ENCODE measurements at places on chromosomes 6 and 20. TPM values are rescaled to one million over a fixed set of nuclear protein-coding genes. Genes with fewer than 3 reads are reported as not detected.

The IL17F gene
- not detected for total RNA-seq

The RBPJL gene
- total RNA-seq, result not detected

The EPHA7 gene
- total RNA-seq, result 0.34 TPM

The CTCFL gene
- total RNA-seq, result not detected

The GABBR1 gene
- 16.7 TPM for total RNA-seq

The CRNKL1 gene
- total RNA-seq, result 22.4 TPM

The RAB44 gene
- 0.09 TPM for total RNA-seq

The LY6G5C gene
- total RNA-seq, result 2.5 TPM

The C4A gene
- 40.0 TPM for total RNA-seq

The RIPOR2 gene
- 1.7 TPM for total RNA-seq

The PRRT1 gene
- 1.0 TPM for total RNA-seq

The FAM209B gene
- total RNA-seq, result not detected

DNA sequence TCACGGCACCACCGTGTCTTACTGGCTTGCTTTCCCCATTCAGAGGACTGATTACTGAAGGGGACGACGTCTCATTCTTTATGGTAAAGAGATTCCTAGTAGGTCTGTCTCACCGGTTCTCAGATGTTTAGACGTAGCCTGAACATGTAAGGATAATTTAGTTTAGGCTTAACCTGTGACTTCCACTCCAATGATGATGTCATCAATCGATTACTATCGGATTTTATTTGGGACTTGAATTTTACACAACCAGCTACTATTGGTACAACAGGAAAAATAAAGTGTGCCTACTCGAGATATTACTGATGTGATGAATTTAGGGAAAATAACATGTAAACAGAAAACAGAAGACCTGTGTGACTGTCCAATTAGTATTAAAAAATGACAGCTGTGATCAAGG lies 4.5 kb upstream of the SSR1 start:
- no peak for DNase-seq

DNA sequence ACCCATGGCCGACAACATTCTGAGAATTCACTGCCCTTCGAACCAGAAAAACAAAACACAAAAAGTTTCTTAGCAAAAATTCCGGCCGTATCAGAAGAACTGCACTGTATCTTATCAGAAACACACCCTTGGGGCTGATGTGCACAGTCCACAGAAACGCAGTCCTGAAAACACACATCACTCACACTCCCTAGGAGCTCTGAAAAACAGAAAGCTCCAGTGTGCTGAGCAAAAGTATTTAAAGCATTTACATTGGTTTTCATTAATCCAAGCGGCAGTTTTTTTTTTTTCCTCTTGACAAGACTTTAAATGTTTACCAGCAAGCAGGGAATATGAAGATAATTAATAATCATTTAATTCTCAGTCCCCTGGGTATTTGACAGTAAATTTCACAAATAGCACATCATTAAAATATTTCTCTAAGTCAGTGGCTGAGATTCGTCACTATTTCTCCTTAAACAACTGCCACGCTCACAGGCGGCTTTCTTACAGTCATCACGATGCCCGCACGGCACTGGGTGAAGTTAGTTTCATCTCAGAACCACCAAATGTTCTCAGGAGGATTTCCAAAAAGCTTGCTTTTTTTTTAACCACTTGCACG lies 13.3 kb downstream of the NFATC2 start:
- DNase-seq, result no peak

GRCh38 chr6:6811128-6812009 lies 222.8 kb downstream of the LY86 start:
- peak; percentile 89 for DNase-seq

GRCh38 chr6:92497281-92497680 lies 922.1 kb downstream of the EPHA7 start:
- DNase-seq, result no peak

GRCh38 chr6:2021713-2022125 lies 223.7 kb downstream of the GMDS start:
- peak; percentile 74 for DNase-seq

DNA sequence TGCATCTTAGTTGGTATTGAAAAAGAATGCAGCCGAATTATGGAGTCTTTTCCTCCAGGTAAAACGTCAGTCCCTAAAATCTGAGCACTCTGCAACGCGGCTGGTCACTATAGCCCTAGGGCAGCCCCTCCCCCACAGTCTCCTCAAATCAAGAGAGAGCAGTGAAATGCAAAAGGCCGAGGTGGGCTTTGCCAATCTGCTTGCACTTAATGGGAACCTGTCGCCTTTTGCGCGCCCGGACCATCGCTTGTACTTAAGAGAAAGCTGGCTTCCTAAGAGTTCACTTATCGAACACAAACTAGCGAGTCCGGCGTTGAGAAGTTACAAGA lies 447 bp downstream of the MCM3 start:
- peak; percentile 73 for DNase-seq

- DNase-seq, result no peak
Observed at GRCh38 chr6:43716099-43716498, 28.5 kb upstream of the MRPS18A start.

GRCh38 chr20:59948828-59949720 lies 8.9 kb downstream of the FAM217B start:
- no peak for DNase-seq

DNA sequence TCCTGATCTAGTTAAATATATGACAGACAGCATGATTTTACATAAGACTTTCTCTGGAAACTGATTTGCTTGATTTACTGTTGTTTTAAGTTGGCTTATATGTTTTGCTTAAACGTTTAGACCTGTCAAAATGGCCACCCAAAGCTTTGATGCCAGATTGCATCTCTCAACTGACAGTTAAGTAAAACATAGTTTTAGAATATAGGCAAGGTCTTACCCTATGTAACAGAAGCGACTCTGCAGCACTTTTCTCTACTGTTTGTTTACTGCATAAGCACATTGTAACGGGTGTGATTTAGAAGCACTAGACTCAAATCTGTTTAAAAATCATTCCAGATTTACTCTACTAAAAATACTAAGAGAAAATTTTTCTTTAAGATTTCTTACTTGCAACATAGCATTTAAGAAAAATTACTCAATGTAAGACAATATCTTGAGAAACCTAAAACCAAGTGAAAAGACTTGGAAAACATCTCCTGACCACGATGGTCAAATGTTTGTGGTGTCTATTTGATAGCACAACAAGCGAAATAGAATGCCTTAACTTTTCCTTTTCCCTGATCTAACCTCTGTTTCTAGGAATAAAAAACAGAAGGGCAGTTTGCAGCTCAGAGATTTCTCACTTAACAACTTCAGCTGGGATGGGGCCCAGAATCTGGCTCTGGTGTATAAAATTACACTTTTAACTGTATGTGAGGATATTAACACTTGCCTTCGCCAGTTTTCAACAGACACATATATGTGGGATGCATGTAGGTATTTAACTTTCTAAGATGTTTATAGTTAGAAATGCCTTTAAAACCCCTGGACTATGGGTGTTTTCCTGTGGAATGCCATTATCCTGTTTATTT lies 47.4 kb downstream of the AIG1 start:
- DNase-seq, result no peak

GRCh38 chr6:2708456-2708855 lies 42.3 kb downstream of the MYLK4 start:
- no peak for DNase-seq

DNA sequence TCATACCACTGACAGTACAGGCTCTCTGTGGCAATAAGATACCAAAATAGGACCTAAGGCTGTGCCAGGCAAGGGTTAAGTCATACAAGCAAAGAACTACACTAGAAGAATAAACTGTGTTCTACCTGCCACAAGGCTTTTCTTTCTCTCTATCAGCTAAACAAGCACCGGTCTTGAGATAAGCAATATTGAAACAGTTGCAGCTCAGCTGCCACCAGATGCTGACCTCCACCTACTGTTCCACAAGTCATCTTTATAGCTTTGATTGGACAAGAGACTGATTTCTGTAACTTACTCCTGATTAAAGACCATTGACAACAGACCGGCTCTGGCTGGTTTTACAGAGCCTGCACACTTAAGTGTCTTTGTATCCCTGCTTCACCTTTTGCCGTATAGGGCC lies 24.1 kb downstream of the SCP2D1 start:
- DNase-seq, result no peak

DNA sequence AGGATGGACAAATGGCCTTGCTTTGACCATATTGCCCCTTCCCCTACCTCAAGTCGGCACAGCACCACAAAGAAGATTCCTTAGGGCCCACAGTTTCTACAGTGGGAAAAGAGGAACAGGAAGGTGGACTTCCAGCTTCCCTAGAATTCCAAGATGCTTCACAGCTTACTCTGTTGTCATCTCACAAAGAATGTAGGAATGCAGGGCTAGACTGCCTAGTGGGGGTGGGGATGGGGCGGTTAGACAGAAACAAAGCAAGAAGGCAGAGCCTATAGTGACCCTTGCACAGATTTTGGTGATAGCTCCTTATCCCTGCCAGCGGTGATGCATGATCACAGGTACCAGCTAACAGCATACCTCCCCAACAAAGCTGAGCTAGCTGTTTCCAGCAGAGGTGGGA lies 607.6 kb upstream of the MAN1A1 start:
- no peak for DNase-seq

DNA sequence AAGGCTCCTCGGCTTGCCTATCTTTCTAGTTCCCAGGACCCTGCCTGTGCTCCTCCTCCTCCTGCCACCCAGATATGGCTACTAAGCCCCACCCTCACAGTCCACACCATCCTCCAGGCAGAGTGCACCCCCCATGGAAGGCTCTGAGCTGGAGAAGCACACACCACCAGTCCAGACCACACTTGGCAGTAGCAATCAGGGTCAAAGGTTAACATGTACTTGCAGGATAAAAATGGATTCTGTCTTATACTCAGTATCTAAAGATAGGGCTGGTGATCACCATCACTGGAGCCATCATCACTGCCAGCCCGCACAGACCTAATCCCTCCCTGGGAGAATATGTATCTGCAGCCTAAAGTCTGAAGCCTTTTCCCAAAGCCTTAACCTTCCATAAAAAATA lies 83.4 kb downstream of the PRKN start:
- no peak for DNase-seq

DNA sequence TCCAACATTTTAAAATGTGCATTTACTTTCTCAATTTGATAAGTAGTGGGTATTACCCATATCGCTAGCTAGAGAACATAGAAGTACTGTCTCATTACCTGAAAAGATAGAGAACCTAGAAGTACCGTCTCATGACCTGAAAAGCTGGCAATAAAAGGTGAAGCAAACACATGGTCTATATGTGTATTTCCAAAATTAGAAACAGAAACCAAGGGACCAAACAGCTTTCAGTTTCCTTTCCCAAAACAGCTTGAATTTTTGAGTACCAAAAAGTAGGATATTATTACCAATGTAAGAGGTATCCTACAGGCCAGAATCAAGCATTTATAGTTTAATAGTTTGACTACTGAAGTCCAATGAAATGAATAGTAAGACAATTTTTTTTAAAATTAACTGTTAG lies 77.2 kb downstream of the KIF13A start:
- no peak for DNase-seq

DNA sequence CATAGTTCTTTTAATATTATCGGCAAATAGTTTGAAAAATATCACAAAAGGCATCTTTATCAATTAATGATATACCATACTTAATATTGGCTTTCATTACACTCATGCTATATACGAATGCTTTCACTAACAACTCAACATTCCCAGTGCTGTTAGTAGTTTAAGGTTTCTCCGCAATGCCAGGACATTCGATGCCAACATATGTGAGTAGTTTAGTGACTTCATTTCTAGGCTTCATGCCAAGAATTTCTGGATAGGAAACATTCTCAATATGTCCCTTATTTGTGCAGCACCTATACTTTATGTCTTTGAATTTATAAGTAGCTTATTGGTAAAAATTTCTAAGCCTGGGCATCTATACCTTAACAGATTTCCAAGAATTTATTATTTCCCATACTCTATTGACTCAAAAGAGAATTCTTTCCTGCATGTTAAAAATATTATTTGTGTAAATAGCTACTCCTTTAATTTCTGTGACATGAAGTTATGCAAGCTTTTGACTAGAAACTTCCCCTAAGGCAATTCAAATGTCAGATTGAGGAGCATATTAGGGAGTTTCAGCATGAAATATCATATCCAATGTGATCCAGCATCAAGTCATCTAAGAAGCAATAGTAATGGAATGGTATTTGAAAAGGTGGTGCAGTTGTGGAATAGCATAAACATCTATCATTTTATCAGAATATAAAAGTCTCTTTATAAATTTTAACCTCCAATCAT lies 236.0 kb upstream of the STXBP5 start:
- DNase-seq, result no peak

DNA sequence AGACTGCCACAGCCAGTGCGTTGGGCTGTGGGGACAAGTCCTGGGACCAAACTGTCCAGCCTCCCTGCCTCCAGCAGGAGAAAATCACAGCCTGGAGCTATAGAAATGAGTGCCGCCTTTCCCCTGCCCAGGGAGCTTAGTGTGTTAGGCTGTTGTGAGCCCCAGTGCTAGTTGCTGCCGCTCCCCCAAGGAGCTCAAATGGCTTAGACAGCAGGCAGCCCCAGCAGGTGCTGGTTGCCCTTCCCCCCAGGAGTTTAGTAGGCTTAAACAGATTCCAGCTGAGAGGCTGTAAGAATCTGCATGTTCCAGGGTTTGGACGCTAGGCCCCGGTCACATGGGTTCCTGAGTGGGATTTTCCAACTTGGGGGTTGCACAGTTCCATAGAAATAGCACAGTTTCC lies 27.2 kb upstream of the HMGN3 start:
- DNase-seq, result no peak

- DNase-seq, result no peak
Observed at GRCh38 chr20:41609474-41609873, 8.7 kb downstream of the CHD6 start.

GRCh38 chr6:39566456-39566855 lies 158.8 kb downstream of the KIF6 start:
- DNase-seq, result no peak

DNA sequence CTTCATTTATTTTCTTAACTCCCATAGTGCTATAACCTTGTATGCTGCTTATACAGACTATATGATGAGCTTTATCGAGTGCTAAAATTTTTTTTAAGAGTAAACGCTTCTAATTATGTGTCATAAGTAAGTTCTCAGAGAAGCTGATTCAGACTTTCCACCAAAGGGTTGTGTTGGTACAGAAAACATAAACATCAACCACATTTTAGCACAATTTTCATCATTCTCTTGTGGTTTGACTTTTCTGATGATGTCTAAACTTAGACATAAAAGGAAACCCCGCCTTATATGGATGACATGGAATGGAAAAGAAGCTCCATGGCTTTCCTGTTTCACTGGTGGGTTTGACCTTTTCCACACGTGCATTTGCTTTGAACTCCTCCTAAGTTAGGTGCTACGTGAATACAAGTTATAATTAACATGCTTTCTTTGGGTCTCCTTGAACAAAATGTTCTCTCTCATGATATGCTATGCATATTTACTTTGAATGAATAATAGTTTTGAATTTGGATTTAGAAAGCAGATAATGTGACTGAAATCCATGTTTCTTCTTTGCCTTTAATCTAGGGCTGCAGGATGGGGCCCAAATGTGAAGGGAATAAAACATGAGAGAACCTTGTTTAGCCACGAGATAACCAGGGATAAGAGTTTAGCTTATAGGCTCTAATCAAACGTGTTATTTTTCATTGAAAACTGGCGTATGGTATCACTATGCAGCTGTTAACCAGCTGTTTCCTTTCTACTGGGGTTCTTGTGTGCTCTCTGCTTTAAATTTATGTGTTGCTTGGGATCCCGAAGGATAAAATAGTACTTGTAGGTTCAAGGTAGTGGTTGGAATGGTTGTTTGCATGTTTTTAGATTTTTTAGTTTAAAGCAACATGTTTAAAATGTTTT lies 127.1 kb upstream of the AHI1 start:
- DNase-seq, result no peak

Measured in left colon (tissue), 2 donors.